ENCODE measurements at places on chromosomes 16 and 17.

GRCh38 chr17:74457146-74457819, 9.2 kb upstream of the CD300A start:
- DNase-seq, result peak; percentile 75

DNA sequence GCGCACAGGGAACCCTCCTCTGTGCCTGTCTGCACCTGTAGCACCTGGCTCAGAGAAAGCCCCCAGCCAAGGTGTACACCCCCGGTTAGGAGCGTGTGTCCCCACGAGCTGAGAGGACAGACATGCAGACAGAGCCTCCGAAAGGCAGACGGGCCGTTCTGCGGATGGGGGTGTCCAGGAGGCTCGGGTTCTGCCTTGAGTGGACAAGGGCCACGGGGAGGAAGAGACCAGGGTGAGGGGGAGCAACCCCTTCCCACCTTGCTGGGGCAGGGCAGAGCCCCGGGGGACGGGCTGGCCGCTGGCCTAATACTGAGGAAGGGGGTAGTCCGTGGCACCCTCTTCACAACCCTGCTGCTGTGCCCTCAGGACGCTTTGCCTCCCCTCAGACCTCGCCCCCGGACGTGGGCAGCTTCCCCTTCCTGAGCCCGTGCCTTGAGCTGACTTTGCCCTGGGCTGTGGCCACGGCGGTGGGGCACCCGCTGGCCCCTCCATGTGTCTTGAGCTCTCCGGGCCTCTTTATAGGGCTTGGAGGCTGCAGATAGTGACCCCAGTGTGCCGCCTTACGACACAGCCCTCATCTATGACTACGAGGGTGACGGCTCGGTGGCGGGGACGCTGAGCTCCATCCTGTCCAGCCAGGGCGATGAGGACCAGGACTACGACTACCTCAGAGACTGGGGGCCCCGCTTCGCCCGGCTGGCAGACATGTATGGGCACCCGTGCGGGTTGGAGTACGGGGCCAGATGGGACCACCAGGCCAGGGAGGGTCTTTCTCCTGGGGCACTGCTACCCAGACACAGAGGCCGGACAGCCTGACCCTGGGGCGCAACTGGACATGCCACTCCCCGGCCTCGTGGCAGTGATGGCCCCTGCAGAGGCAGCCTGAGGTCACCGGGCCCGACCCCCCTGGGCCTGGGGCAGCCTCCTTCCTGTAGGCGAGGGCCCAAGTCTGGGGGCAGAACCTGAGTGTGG, 5.7 kb downstream of the SLC22A31 start:
- DNase-seq, result no peak

- no peak for DNase-seq
These were observed 28.4 kb downstream of the LDHD start for GRCh38 chr16:75088216-75088615.

- DNase-seq, result no peak
These were observed 732.5 kb upstream of the RBFOX1 start for GRCh38 chr16:6600167-6600566.

GRCh38 chr16:28865001-28865688, 1.5 kb downstream of the SH2B1 start:
- DNase-seq, result no peak

All from CD4-positive, alpha-beta T cell treated with Interleukin-4 for 1 hour (primary cell).